ENCODE measurements at places on chromosomes 13 and 19.

- DNase-seq, result no peak
Observed at GRCh38 chr13:83190020-83190419, 692.3 kb downstream of the SLITRK1 start.

GRCh38 chr19:16625163-16625958, 2.6 kb downstream of the MED26 start:
- DNase-seq, result no peak

GRCh38 chr13:105336706-105337576, 1198.5 kb downstream of the EFNB2 start:
- DNase-seq, result no peak

DNA sequence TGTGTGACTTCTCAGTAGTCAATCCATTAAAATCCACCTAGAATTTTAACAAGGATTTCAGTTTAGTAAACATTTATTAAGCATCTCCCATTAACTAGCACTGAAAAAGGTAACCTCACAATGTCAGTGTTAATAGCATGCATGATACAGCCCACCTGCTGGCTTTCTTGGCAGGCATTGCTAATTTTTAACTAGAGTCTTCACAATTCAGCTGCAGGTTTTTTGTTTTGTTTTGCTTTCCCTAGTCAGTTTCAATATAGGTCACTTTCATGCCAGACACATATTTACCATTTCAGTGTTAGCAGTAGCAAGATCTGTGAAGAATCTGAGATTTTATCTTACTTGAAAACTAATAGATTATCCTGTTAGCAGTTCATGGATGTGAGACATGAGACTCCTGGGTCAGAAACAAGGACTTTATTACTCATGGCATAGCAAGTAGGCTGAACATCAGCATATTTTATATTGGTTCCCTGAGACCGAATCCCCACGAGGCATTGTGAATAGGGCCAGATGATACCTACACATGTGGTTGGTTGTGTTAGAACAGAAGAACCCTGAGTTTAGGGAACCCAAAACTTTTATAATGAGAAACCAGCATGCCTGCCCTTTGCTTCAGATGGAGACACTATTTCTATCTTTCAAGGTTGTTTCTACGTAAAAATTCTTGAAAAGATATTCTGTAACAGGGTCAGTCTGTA, 198.0 kb upstream of the HTR2A start:
- DNase-seq, result no peak

DNA sequence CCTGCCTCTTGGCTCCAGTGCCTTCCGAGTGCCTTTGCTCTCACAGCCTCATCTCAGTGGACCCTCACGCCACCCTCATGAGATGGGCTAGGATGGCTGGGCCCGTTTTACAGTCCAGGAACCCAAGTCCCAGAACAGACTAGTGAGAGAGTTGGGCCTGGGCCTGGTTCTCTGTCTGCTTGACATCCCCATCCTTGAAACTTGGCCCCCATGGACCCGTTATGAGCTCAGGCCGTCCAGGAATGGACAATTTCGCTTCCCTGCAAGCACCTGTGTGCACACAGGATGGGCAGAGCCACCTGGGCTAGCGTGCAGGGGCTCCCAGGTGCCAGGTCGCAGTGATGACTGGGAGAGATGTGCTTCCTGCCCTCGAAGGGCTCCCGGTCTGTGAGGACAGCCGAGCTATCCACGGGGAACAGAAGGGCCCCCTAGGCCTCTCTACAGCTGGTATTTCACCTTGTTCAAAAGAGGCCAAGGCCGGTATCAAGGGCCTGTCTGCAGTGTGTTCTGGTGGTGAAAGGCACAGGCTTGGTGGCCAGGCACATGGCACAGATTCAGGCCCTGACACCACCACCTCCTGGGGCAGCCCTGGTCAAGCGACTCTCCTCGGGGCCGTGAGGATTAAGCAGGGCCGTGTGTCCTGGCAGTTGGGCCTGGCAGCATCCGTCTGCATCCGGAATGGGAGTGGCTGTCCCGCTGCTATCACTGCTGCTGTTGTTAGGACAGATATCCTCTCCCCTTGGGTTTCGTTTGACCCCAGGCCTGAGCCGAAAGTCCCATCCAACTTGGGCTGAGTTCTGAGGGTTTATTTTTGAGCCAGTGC, 38.9 kb downstream of the CAPN12 start:
- no peak for DNase-seq

GRCh38 chr13:91824416-91824815, 426.0 kb downstream of the GPC5 start:
- DNase-seq, result no peak

GRCh38 chr19:40542202-40542859, 34.3 kb upstream of the SHKBP1 start:
- no peak for DNase-seq

DNA sequence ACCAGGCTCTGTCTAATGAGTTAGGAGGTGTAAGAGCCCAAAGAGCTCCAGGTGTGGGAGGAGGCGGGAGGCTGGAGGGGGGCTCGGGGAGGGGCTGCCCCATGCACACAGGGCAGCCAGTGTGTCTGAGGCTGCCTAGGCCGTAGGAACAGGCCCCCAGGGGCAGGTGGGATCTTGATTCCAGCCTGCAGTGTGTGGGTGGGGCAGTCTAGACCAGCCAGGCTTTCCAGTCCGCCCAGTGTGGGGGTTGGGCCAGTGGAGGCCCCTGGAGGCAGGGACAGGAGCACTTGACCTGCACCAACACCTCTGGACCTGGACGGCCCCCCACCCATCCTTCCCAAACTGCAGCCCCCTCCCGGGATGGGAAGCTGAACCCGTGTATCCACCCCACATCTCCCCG, 5.4 kb upstream of the CAMSAP3 start:
- no peak for DNase-seq

DNA sequence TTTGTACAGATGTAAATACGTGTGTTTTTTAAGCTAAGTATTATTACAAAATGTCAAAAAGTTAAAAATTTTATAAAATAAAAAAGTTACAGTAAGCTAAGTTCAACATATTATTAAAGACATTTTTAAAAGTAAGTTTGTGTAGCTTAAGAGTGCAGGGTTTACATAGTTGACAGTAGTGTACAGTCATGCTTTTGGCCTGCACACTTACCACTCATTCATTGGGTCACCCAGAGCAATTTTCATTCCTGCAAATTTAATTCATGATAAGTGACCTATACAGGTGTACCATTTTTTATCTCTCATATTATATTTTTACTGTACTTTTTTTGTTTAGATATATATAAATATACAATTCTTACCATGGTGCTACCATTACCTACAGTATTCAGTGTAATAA, 769.9 kb upstream of the SLITRK6 start:
- DNase-seq, result no peak

GRCh38 chr19:13758795-13759194, 5.5 kb upstream of the MRI1 start:
- DNase-seq, result no peak

GRCh38 chr13:58592786-58593185, 961.2 kb downstream of the PCDH17 start:
- no peak for DNase-seq

DNA sequence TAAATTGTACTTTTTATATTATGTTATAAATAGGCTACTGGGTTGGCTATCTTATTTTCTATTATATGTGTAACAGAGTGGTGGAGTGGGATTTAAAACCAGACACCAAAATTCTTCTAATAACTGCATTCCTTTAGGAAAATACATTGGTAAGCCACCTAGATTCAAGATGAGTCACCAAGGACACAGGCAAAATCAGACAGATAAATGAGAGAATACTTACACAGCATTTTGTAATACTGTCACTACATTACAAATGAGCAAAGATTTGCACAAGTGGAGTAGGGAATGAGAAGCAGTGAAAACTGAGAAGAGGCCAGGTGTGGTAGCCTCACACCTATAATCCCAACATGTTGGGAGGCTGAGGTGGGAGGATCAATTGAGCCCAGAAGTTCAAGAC, 6.2 kb upstream of the SPART start:
- DNase-seq, result no peak

GRCh38 chr13:73417012-73417615, 358.3 kb downstream of the KLF5 start:
- DNase-seq, result no peak

GRCh38 chr13:107293924-107294323, 726.0 kb upstream of the ARGLU1 start:
- no peak for DNase-seq

DNA sequence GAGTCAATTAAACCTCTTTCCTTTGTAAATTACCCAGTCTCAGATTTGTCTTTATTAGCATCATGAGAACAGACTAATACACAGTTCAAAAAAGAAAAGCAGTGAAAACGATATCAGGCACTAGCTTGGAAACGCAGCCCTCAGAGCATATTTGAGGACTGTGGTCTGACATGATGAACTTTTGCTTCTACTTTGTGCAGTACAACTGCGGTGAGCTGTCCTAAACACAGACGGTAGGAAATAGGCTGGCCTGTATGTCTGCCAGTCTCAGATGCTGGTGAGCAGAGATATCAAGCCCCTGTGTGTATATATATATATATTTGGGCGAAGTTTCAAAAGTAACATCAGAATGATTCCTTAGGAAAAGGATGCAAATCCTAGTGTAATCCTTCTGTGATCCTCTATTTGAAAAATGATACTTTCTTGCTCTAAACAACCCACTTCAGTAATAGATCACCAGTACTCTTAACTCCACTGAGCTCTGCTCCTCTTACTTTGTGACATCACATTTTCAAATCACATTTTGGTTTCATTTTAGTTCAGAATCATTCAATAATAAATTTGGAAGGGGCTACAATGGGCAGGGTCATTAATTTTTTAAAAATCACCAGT, 74.4 kb downstream of the TNFRSF19 start:
- DNase-seq, result no peak

Measured in SIG-M5 (cell line).